ENCODE measurements at places on chromosomes 16 and 17.
A peak's percentile ranks its signal among the peaks of the same experiment; 100 is the strongest.

GRCh38 chr16:381789-382717 is at the start of gene PGAP6:
PGAP6 (minus strand) TSS chr16:381978; CDS start chr16:381821, 157 bp downstream.
- DNase-seq: peak; percentile 65

- no peak for DNase-seq
Measured at GRCh38 chr16:72841506-72841905, 206.4 kb downstream of the ZFHX3 start.

DNA sequence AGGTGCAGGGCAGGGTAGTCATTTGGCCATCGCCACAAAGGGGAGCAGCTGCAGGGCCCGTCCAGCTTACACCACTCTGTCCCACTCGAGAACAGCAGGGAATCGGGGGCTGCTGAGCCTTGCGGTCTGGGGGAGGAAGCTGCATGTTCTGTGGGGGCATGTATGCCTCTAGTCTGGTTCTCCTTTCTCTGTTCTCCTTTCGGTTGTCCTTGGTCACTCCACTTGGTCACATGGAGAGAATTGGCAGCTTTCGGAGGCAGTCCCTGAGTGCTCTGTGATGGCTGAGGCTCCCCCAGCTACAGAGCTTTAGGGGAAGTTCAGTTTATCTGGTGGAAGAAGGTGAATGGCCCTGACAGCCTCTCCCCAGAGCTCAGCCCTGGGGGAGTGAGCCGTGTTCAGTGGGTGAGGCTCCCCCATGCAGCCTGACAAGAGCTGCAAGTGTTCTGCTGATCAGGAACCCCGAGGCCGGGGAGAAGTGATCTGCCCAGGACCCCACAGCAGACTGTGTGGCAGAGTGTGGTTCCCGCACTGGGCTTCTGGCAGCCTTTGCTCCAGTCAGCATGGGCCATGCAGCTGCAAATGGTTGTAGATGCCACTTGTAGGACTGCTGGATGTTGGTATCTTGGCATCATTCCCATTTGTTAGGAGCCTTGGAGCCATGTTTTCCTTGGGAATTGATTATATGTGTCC is 22.3 kb upstream of the SMPD3 start:
- no peak for DNase-seq

DNA sequence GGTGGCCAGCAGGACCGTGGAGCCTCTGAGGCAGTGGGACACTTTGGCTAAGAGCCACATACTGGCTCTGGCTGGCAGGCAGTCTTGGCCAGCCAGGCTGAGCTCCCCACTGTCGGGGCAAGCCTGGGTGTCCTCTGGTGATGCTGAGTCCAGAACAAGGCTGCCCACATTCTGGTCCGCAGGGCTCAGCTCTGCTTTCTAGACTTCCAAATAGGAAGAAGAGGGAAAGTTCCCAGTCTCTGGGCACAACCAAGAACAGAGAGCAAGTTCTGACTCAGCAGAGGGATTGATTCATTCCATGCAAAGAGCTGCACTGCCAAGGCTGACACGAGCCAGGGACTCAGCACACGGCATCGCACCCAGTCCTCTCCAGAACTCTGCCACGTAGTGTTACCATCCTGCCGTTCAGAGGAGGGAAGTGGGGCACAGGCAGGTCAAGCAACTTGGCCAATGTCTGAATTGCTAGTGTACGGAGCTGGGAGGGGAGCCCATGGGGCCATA is 58.9 kb downstream of the NOS2 start:
- DNase-seq: no peak

- no peak for DNase-seq
Measured at GRCh38 chr17:40063187-40063771, 514 bp downstream of the THRA start.

DNA sequence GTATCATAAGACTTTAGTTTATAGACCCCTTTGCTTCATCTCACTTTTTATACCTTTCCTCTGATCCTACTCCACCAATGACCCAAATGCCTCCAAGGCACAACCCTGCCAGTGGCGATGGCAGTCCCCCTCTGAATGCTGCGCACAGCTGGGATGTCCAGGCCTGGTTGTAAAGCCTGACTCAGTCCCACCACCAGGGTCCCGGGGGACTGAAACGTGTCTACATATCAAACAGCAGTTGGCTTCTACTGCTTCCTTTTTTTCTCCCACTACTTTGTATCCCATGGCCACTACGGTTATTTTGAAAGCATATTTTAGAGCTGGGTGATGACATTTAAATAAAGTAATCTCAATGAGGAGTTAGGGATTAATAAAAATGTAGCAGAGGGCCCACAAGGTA is 329.8 kb upstream of the PSMD7 start:
- DNase-seq: no peak

DNA sequence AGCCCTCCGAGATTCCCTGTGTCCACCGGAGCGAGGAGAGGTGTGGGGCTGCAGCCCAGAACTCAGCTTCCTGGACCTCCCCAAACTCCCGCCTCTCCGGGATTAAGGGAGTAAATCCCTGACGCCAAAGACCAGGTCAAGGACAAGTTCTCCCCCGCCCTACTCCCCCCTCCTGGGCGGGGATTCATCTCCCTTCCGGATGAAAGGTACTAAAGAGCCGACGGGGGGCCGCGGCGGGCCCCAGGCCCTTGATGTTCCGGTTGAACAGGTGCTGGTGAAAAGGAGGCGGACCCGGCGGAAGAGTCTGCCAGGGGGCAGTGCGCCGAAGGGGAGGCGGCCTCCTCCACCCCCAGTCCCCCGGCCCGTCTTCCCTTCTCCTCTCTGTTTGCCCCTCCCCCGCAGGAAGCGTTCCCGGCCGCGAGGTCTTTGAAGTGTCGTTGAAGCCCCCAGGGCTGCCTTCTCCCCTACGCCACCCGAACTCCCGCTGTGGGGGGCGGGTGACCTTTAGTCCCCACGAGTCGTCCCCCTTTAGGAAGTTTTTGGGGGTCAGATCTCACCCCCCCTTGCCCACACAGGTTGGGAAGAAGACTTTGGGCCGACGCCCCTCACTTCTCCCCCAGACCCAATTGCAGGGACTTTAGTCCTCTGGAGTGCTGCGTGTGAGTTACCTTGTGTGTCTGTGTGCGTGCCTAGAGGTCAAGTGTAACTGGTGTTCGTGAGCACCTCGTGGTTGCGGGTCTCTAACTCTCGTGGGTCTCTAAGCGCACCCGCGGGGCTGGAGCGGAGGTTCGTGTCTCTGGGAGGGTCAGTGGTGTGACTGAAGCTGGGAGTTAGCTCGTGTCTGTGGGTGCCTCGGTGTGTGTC is 1.1 kb upstream of the MLLT6 start:
- peak; percentile 48 for DNase-seq

- DNase-seq: peak; percentile 69
Measured at GRCh38 chr17:80991645-80992076, at the start of gene CHMP6. CHMP6 (plus strand) TSS chr17:80991841; CDS start chr17:80991919, 78 bp downstream.

- DNase-seq: no peak
Measured at GRCh38 chr17:46732160-46732559, 86.3 kb downstream of the WNT3 start.

DNA sequence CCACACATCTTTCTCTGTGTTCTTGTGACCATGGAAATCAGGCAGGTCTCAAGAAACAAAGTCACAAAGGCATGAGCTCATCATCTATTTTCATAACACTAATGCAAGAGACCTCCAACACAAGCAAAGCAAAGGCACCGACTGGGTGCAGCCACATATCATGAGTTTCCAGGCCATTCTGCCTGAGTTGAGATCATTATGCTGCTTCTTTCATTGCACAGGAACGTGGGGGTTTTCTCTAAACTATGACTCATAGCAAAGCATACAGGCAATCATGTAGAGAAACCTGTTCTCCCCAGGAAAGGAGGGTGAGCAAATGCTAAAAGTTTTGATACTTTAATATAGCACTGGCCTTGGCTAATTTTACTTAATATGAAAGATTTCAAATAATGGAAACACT is 60.7 kb downstream of the GRIN2A start:
- no peak for DNase-seq

- no peak for DNase-seq
Measured at GRCh38 chr17:491086-492021, 138.7 kb upstream of the RPH3AL start.

DNA sequence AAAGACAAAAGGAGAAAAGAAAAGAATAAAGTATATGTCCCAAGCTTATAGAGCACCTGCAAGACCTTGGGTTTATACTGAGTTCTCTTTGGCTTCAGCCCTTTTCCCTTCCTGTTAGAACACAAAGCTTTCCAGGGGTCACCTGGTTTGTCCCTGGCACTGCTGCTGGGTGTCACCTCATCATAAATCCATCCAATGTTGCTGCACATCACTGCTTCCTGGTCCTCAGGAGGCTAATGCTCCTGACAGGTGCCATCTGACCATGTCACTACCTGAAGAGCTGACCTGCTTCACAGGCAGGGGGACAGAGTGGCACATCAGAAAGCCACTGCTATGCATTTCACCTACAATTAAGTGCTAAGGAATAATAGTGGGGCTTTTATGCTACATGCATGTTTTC is 164.6 kb upstream of the ELAC2 start:
- DNase-seq: no peak

GRCh38 chr16:56198006-56198754 is 6.9 kb downstream of the GNAO1 start:
- DNase-seq: no peak

- DNase-seq: no peak
Measured at GRCh38 chr17:36529121-36529520, 5.5 kb downstream of the MYO19 start.

DNA sequence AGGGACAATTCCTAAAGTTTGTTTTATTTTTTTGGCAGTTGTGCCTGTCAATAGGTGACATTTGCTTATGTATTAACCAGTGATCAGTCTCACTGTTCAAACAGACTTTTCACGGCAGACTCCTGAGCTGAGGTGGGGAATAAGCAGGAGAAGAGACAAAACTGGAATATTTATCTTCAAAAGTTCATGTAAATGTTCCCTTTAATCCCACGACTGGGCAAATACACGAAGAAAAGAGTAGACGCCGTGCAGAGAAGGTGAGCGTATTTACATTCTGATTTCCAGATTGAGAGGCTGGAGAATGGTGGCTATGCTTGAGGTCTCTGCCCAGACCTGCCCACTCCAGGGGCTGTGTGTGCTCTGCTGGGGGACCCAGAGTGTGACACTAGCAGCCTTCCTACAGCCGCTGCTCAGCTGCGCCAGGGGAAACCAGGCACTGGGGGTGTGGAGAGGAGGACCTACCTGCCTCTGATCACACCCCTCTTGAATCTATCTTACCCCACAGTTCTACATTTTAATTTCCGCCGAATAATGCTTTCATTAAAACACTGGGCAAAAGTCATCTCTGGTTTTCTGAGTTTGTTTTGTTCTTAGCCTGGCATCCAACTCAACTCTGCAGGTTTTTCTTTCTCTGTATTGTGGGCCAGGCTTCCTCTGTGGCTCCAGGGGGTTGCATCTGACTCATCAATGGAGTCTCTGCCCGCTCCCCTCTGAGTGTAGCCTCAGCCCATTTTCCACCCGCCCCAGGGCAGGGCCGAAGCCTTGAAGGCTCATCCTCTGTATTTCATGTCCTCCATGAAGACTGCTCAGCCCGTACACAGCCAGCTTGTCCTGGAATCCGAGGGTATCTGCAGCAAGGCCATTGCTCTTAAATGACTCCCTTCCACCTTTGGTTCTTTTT is 237.1 kb downstream of the NTN1 start:
- no peak for DNase-seq

GRCh38 chr16:27383556-27384243 is 18.3 kb upstream of the IL21R start:
- no peak for DNase-seq

- no peak for DNase-seq
Measured at GRCh38 chr16:1117176-1117900, 21.3 kb upstream of the C1QTNF8 start.

DNA sequence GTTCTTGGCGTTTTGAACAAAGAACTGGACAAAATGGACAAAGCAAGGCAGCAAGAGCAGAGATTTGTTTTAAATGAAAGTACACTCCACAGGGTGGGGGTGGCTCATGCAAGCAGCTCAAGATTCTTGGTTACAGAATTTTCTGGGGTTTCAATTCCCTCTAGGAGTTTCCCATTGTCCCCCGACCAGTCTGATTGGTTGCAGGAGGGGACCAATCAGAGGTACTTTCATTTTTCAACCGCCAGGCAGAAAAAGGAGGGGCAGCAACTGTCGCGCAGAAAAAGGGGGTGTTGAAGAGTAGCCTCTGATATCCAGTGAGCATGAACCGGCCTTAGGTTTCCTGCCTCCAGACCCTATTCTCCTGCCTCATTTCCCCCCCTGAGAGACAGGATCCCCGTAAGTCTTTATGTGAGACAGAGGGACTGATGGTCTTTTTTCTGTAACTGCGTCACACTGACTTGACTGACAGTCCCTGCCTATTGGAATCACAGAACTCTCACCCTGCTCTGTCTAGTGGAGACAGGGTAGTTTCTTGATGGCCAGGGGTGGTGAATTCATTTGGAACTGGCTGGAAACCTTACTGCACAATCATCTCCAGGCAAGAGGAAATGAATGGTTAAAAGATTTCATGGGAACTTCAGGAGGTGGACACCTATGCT is 59.4 kb upstream of the ALOX12 start:
- no peak for DNase-seq

- no peak for DNase-seq
Measured at GRCh38 chr16:30567991-30568638, 3.4 kb downstream of the ZNF688 start.

GRCh38 chr17:2636169-2636930 is 42.9 kb downstream of the PAFAH1B1 start:
- DNase-seq: no peak

DNA sequence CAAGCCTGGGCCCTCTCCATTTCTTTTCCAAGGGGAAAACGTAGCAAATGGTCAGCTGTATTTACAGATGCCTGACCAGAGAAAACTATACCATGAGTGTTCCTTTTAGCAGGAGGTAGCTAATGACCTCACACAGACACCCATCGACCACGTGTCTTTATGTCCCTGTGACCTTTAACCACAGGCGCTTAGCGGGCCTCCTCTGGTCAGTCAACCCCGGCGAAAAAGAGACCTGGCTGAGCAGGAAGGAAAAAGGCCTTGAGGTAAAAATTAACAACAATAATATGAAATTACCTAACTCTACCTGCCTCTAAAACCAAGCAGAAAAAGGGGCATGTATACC is 9.1 kb downstream of the NUDT16L1 start:
- DNase-seq: no peak

- DNase-seq: no peak
Measured at GRCh38 chr16:368388-369158, 1.8 kb downstream of the MRPL28 start.

GRCh38 chr16:79393127-79393526 is 207.4 kb downstream of the MAF start:
- no peak for DNase-seq

- no peak for DNase-seq
Measured at GRCh38 chr17:47288531-47289116, 35.0 kb downstream of the ITGB3 start.

- DNase-seq: no peak
Measured at GRCh38 chr17:11935734-11936406, 61.4 kb downstream of the ZNF18 start.

DNA sequence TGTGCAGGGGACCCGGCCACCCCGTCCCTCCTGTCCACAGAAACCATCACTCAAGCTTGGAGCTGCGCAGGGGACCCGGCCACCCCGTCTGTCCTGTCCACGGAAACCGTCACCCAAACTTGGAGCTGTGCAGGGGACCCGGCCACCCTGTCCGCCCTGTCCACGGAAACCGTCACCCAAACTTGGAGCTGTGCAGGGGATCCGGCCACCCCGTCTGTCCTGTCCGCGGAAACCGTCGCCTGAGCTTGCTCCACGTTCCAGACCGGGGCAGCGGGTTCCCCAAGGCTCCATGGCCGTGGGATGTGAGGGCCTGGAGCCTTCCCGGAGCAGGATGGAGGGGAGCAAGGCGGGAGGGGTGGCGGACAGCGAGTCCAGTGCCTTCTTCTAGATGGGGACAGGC is 25.2 kb downstream of the SOX8 start:
- DNase-seq: no peak

GRCh38 chr17:570388-570787 is 144.3 kb downstream of the VPS53 start:
- no peak for DNase-seq
